ENCODE measurements at places on chromosomes 3 and 15.

DNA sequence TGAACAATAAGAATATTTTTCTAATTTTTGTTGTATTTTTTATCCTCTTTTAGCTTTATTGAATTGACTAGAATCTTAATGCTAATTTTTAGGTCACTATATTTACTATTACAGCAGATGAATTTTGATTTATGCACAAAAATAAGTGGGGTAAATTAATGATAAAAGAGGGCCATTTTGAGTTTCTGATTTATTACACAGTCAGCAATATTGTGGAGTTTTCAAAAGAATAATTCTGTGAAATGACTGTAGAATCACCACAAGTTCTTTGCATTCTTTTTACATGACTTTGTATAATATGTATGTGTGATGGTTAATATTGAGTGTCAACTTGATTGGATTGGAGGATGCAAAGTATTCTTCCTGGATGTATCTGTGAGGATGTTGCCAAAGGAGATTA is 812.4 kb upstream of the DPPA4 start:
- no peak for DNase-seq

DNA sequence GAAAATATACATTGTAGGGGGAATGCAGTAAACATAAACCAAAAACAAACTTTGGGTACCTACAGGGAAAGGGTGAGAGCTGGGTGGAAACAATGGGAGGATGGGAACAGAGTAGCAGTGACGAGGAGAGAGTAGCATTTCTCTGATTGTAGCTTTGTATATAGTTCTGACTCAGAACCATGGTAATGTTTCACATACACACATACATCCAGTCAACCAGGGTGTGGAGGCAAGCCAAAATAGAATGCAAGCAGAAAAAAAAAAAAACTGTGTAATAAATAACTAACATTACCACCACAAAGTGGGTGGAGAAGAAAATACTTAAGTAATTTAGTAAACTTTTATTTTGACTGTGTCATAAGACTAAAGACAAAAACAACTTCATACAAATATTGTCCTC is 27.2 kb downstream of the BCL2A1 start:
- no peak for DNase-seq

DNA sequence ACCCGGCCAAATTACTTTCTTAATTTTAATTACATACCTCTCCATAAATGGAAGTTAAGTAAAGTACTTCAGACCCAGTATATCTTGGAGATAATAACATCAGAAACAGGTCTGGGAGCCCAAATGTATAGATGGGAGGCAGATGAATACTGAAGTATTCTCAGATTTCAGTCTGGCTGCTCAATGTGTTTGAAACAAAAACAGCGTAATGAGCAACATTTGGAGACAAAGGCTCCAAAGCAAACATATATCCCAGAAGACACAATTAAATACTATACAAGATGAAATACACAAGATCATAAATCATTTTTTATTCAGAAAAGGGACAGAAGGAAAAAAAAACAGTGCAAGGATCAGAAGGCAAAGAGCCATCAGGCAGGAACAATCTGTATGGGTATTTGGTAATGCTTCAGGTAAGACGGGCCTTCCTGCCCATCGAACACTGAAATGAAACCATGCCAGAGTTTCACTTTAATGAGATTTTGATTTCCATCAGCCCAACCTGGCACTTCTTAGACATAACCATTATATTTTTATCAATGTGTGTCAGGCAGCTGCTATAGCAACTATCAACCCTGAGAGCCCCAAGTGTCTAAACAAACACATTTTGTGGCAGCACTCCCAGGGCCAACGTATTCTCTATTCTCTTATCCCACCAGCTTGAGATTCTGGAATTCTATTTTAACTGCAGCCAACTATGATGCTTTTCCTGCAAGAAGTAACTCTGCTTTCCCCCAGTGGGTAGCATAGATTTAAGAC is 210.8 kb downstream of the STT3B start:
- DNase-seq = no peak

- no peak for DNase-seq
These were observed 119.4 kb downstream of the ATP10A start for GRCh38 chr15:25743548-25744275.

GRCh38 chr3:180421221-180421620 is 180.7 kb upstream of the TTC14 start:
- DNase-seq = no peak

DNA sequence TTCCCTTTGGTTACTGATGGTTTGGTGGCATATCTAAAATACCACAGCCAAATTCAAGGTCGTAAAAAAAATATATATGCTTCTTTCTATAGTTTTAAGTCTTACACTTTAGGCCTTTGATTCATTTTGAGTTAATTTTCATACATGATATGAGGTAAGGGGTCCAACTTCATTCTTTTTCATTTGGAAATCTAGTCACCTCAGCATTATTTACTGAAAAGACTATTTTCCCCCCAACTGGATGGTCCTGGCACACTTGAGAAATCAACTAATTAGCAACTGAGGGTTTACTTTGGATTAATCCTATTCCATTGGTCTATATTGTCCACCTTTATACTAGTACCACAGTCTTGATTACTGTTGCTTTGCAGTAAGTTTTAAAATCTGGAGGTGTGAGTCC is 26.2 kb downstream of the RHOA start:
- DNase-seq = no peak

DNA sequence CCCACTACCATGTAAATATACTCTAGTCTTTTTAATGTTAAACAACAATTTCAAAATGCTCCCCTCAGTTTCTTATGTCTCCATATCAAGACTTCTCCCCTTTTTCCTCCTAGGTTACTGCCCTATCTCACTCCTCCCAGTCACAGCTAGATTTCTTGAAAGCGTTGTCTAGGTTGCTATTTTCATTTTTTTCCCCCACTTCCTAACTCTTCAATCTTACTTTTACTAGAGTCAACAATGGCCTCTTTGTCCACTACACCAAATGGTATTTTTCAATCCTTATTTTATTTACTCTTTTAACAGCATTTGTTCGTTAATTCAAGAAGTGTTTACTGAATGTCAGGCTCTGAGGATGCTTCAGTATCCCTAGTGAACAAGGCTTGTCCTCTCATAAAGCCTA is 84.4 kb downstream of the VPS8 start:
- DNase-seq = no peak

GRCh38 chr3:189673535-189673934 is 42.3 kb downstream of the TP63 start:
- DNase-seq = no peak
